ENCODE measurements at places on chromosomes 16 and 17.

DNA sequence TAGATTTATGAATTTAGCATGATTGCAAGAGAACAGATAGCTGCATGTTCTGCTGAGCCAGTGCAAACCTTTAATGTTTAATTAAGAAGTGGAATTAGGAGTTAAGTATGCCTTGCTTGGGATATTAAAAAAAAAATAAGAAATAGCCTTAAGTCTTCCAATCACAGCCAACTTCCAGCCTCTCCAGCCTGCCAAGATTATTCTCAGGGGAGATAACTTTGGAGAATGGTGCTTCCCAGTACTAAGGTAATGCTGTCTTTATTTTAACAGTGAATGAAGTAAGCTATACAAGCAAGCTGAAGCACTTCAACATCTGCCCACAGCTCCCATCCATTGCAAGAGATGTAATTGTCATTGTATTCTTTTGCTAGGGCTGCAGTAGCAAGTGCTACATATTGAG lies 389.5 kb upstream of the ASIC2 start:
- no peak for DNase-seq

GRCh38 chr16:54073356-54073755 lies 213.2 kb downstream of the IRX3 start:
- no peak for DNase-seq

- DNase-seq = no peak
These were observed 169.1 kb downstream of the MSI2 start for GRCh38 chr17:57425431-57425830.

GRCh38 chr16:79263425-79263824 lies 337.1 kb downstream of the MAF start:
- no peak for DNase-seq

Measured in CD4-positive, alpha-beta T cell treated with Interleukin-10 for 1 hour (primary cell).